GM12891 (cell line): ENCODE measurements at places on chromosomes 16 and 17.

GRCh38 chr17:77924757-77925336 is 33.7 kb upstream of the TNRC6C start:
- DNase-seq: no peak

DNA sequence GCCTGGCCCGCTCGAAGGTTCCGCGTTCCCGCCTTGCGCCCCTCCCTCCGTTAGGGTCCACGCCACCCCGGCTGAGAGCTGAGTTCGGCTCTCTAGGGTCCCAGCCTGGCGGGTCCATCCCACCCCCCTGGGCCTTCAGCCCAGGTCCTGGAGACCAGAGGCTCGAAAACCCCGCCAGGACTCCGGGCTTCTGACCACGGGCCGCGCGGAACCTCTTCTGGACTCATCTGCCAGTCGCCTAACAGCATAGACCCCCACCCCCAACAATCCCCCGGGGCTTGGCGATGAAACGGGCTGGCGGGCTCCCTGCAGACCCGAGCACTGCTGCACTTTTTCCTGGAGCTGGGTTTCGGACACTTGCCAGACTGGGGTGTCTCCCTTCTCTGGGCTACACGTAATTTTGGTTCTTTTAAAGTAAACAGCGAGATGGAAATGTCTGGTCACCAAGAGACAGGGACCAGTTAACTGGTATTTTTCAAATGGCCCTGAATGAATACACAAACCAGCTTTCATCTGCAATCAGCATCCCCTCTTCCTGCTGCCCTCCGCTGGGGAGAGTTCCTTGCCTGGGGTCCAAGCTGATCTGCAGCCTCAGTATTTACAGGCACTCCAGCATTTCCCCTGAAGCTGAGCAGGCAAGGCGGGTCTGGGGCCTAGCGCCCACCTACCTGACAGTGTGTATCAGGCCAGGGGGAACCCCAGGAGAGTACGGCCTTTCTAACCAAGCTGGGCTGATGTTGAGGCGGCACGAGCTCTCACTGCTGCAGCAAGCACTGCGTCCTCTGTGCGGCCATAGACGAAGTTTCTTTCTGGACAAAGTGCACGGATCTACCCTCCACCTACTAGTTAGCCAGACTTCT is 639 bp upstream of the TRIM65 start:
- no peak for DNase-seq

- DNase-seq: no peak
Measured at GRCh38 chr17:44390250-44390870, 911 bp upstream of the ITGA2B start.

DNA sequence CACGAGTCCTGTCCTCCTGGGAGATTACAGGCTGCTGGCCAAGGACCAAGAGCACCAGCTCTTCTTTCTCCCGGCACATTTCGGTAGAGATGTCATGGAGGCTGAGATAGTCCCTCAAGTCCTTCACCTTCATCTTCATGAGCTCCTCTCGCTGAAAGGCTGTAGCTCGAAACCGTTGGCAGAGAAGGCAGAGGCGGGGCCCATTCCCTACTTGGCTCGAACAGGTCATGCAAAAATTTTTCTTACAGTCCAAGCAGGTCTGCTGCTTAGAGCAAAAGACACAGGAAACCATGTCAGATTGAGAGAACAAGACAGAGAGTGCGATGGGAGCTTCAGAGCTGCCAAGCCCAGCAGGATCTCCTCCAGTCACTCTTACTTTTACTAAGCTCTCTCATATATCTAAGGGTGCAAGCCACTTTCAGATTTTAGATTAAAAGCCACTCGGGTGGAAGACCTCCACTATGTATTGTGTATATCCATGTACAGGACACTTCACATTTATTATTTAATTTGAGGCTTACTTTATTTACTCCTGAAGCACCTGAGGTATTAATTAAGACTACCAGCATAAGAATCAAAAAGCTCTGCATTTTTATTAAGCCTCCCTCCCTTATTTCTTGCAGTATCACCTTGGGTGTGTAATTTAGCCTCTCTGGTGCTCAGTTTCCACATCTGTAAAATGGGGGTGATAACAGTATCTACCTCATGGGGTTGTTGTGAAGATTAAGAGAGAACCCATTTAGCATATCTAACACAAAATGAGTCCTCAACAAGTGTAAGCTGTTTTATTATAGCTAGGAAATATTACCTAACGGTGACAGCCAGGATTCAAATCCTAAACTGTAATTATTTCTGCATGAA is 41.4 kb downstream of the LIG3 start:
- no peak for DNase-seq

GRCh38 chr16:85628645-85629044 is 15.5 kb downstream of the GSE1 start:
- DNase-seq: no peak
